ENCODE measurements at places on chromosomes 5 and 9. TPM values are rescaled to one million over a fixed set of nuclear protein-coding genes. Genes with fewer than 3 reads are reported as not detected.
A peak's percentile ranks its signal among the peaks of the same experiment; 100 is the strongest.

- no peak overlapping the region for H3K4me3 ChIP-seq
- peaks cover 17% of the 10 kb centered on the region for H3K36me3 ChIP-seq
Observed at GRCh38 chr5:154214371-154215106, 24.0 kb downstream of the GALNT10 start.

GRCh38 chr9:26801772-26802171, 90.8 kb downstream of the CAAP1 start:
- H3K36me3 ChIP-seq = no peaks in the 10 kb centered on the region
- no peak overlapping the region for H3K4me3 ChIP-seq
- no peak for DNase-seq
- H3K27ac ChIP-seq = no peak overlapping the region

- H3K36me3 ChIP-seq = no peaks in the 10 kb centered on the region
- H3K4me3 ChIP-seq = no peak overlapping the region
- H3K27me3 ChIP-seq = peaks cover 6% of the 10 kb centered on the region
- H3K27ac ChIP-seq = no peak overlapping the region
- no peak for DNase-seq
Observed at GRCh38 chr5:134430001-134430569, 18.4 kb upstream of the CDKN2AIPNL start.

- no peaks in the 10 kb centered on the region for H3K4me1 ChIP-seq
- no peaks in the 10 kb centered on the region for H3K27me3 ChIP-seq
- H3K27ac ChIP-seq = no peak overlapping the region
- H3K4me3 ChIP-seq = no peak overlapping the region
Observed at GRCh38 chr5:91123901-91124300, 259.2 kb downstream of the ARRDC3 start.

DNA sequence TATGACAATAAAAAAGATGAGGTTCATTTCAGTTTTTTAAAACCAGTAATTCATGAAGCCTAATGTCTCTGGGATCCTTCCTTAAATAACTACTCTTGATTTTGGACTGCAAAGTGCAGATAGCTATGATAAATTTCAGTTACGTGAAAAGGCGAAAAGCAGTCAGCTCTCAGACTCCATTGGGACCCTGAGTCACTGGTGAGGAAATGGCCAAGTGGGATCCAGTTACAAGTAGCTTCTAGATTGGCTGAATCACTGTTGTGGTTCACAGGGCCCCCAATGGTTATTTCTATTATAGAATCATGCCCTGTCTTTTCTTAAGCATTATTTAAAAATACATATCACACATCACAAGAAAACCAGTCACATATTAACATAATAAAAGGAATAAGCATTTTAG, 31.1 kb upstream of the PPP3R2 start:
- DNase-seq = no peak
- H3K27me3 ChIP-seq = no peaks in the 10 kb centered on the region
- no peak overlapping the region for H3K27ac ChIP-seq
- no peaks in the 10 kb centered on the region for H3K36me3 ChIP-seq

Gene NOTCH1
- 52.3 TPM for total RNA-seq

Gene NAIP
- total RNA-seq = 33.5 TPM

Gene CDH9
- not detected for total RNA-seq

GRCh38 chr9:25954209-25954608, 276.0 kb upstream of the TUSC1 start:
- no peak overlapping the region for H3K27ac ChIP-seq
- no peak for DNase-seq
- H3K4me1 ChIP-seq = no peaks in the 10 kb centered on the region

DNA sequence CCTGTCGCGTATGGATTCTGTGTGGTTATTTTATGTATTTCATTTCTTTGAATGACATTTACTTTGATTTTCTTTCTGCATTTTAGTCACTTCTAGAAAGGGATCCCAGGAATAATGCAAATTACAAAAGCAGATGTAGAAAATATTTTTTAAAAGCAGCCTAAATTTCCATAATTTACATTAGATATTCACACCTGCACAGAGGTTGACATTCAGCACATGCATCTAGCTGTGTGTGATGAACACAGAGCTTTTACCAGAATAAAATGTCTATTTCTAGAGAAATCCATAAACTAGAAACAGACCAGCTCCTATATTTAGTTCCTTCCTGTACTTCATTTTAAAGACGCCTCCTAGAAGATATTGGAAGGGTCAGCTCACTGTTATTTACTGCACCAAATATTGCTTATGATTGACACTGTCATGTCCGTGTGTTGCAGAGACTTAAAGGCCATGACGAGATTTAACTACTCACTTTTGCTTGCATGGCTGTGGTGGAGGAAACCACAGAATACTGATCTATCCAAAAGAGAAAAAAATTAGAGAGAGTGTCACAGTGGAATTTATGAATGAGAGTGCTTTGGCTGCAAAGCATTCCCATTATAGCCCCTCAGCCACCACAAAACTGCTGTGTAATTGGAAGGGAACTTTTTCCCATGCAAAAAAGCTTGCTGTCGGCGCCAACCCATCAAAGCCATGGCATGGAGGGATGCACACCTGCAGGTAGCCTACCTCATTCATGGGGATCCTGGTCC, 58.1 kb downstream of the EBF1 start:
- no peak overlapping the region for H3K4me3 ChIP-seq
- H3K4me1 ChIP-seq = no peaks in the 10 kb centered on the region
- H3K27me3 ChIP-seq = peaks cover 7% of the 10 kb centered on the region
- no peaks in the 10 kb centered on the region for H3K36me3 ChIP-seq
- DNase-seq = no peak

GRCh38 chr9:18990494-18990893, 42.5 kb downstream of the SAXO1 start:
- H3K27ac ChIP-seq = no peak overlapping the region
- no peak for DNase-seq
- no peak overlapping the region for H3K4me3 ChIP-seq

Gene IL3
- total RNA-seq = not detected

DNA sequence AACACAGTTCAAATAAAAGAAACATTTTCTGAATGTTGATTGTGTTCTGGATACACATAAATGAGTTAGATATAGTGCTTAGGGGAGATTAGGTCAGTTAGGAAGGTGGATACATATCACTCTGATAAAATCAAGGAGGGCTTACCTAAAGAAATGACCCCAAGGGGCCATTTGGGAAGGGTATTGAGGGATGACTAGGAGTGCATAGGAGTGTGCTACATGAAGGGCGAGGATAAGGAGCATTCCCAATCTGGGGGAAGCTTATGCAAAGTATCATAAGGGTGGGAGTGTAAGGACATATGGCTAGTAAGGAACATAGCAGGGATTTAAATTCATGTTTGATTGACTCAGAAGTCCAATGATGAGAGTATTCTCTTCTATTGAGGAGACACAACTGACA, 183.6 kb downstream of the NSG2 start:
- H3K27me3 ChIP-seq = no peaks in the 10 kb centered on the region
- no peak overlapping the region for H3K4me3 ChIP-seq
- H3K36me3 ChIP-seq = no peaks in the 10 kb centered on the region
- H3K4me1 ChIP-seq = no peaks in the 10 kb centered on the region
- no peak overlapping the region for H3K27ac ChIP-seq

- H3K4me3 ChIP-seq = no peak overlapping the region
- no peaks in the 10 kb centered on the region for H3K4me1 ChIP-seq
- no peak for DNase-seq
- H3K36me3 ChIP-seq = no peaks in the 10 kb centered on the region
- H3K27ac ChIP-seq = no peak overlapping the region
- no peaks in the 10 kb centered on the region for H3K27me3 ChIP-seq
Observed at GRCh38 chr5:144370273-144370672, 199.6 kb downstream of the KCTD16 start.

DNA sequence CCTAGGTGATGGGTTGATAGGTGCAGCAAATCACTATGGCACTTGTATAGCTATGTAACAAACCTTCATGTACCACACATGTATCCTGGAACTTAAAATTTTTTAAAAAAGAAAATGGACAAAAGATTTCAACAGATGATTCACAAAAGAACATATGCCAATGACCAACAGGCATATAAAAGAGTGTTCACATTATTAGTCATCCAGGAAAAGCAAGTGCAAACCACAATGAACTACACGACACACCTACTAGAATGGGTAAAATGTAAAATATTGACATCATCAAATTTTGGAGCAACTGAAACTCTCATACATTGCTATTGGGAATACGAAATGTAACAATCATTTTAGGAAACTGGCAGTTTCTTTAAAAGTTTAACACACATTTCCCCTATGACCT, 109.9 kb downstream of the YIPF5 start:
- H3K27me3 ChIP-seq = no peaks in the 10 kb centered on the region
- H3K27ac ChIP-seq = no peak overlapping the region
- no peaks in the 10 kb centered on the region for H3K36me3 ChIP-seq

DNA sequence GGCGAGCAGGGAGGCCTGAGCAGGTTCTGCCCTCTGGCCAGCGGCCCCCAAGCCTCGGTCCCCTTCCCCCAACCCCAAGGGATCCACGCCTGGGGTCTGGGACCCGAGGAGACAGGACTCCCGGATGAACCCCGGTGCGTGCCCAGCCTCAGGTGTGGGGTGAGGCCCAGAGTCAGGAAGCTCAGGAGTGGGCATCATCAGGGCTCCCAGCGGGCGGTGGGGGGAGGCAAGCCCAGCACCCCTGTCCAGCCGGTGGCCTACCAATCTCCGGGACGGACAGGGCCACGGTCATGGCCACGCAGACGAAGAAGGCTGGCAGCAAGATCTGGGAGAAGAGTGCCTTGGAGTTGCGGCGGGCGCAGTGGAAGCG, 14.5 kb downstream of the ABCA2 start:
- DNase-seq = no peak
- H3K27ac ChIP-seq = no peak overlapping the region
- no peaks in the 10 kb centered on the region for H3K4me1 ChIP-seq
- no peaks in the 10 kb centered on the region for H3K27me3 ChIP-seq

DNA sequence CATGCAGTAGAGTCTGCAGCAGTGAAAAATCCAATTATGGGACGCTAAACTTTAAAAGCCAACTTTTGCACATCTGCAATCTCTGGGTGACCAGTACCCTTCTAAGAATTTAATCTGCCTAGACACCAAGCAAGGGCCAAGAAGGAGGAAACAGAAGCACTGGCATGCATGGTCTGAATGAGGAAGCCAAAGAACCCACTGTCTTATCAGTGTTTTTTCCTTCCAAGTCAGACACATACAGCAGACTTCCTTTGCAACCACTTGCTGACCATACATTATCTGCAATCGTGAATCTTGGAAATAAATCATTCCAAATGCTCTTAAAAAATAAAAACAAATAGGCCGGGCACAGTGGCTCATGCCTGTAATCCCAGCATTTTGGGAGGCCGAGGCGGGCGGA, 65.9 kb downstream of the DEPDC1B start:
- H3K27me3 ChIP-seq = no peaks in the 10 kb centered on the region
- no peak overlapping the region for H3K27ac ChIP-seq
- no peak for DNase-seq
- H3K4me3 ChIP-seq = no peak overlapping the region
- no peaks in the 10 kb centered on the region for H3K4me1 ChIP-seq
- no peaks in the 10 kb centered on the region for H3K36me3 ChIP-seq

Gene DBH
- total RNA-seq = 0.12 TPM

Gene TRPM3
- not detected for total RNA-seq

GRCh38 chr5:372556-372995, 51.1 kb downstream of the AHRR start:
- H3K4me1 ChIP-seq = peaks cover 20% of the 10 kb centered on the region
- H3K27ac ChIP-seq = no peak overlapping the region
- no peaks in the 10 kb centered on the region for H3K36me3 ChIP-seq
- no peak overlapping the region for H3K4me3 ChIP-seq
- DNase-seq = no peak
- H3K27me3 ChIP-seq = no peaks in the 10 kb centered on the region

Gene SPINK13
- not detected for total RNA-seq

GRCh38 chr9:86434039-86434726, 80.0 kb upstream of the TUT7 start:
- peak; percentile 34 for DNase-seq
- H3K27me3 ChIP-seq = no peaks in the 10 kb centered on the region
- no peaks in the 10 kb centered on the region for H3K4me1 ChIP-seq

Gene PDLIM4
- not detected for total RNA-seq

Gene ENHO
- 0.37 TPM for total RNA-seq

GRCh38 chr5:148509893-148510292, 126.1 kb downstream of the FBXO38 start:
- no peaks in the 10 kb centered on the region for H3K4me1 ChIP-seq
- H3K36me3 ChIP-seq = no peaks in the 10 kb centered on the region
- H3K4me3 ChIP-seq = no peak overlapping the region
- no peak overlapping the region for H3K27ac ChIP-seq

DNA sequence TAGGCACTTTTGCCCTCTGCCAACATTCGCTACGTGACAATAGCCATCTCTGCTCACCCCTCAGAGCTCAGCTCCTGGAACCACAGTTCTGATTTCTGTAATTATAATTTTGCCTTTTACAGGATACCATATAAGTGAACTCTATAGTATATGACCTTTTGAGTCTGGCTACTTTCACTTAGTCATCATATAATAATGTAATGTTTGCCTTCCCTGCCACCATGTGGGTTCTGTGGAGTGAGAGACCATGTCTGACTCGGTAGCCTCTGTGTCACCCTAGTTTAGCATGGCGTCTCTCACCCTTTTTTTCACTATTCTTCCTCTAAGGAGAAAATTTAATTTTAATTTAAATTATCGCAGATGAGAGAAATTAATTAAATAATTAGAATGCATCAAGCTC, 28.9 kb upstream of the ZBTB43 start:
- H3K4me3 ChIP-seq = no peak overlapping the region
- no peaks in the 10 kb centered on the region for H3K36me3 ChIP-seq
- DNase-seq = no peak
- peaks cover 10% of the 10 kb centered on the region for H3K27me3 ChIP-seq

Gene CEL
- 0.37 TPM for total RNA-seq

DNA sequence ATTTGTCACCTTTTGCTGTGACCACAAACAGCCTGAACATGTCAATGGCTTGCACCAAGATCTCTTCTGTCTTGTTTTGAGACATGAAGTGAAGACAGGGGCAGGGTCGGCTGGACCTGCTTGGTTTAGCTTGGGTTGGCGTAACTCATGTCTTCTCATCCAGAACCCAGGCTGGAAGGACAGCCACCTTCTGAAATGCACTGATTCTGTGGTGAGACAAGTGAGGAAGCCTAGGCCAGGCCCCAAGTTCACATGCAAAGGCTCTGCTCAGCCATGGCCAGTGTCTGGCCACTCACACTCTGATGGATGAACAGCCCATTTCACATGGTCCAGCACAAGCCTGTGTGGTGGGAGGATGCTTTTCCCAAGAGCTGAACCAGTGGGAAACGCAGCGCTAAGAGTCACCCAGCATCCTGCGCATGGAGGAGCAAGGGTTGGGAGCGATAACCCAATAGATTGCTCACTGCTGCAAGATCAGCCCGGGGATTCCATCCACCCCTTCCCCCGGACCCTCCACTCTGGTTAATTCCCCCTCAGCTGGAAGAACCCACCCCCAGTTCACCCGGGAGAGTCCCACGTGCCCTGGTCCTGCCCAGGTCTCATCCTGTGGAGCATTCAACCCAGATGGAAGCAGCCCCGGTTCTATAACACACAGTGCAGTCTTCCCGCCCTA, 16.2 kb upstream of the MED10 start:
- no peaks in the 10 kb centered on the region for H3K27me3 ChIP-seq
- H3K4me3 ChIP-seq = no peak overlapping the region
- no peaks in the 10 kb centered on the region for H3K36me3 ChIP-seq
- DNase-seq = no peak
- H3K27ac ChIP-seq = no peak overlapping the region

All from CD4-positive, CD25-positive, alpha-beta regulatory T cell (primary cell).